Hepatic stellate cell (primary cell): ENCODE measurements at places on chromosomes 4 and X.
A peak's percentile ranks its signal among the peaks of the same experiment; 100 is the strongest.

DNA sequence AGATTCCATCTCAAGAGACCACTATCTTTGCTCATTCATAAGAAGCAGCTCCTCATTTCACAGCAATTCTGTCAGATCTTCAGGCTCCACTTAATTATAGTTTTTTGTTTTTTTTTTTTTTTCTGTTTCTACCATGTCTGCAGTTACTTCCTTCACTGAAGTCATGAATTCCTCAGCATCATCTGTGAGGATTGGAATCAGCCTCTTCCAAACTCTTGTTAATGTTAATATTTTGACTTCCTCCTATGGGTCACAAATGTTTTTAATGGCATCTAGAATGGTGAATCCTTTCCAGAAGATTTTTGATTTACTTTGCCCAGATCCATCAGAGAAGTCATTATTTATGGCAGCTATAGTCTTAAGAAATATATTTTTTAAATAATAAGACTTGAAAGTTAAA, 53.1 kb downstream of the BMP2K start:
- DNase-seq: peak; percentile 6

GRCh38 chrX:41946989-41947612, 23.7 kb upstream of the CASK start:
- DNase-seq: no peak

- DNase-seq: no peak
Measured at GRCh38 chr4:83661359-83661758, 125.5 kb downstream of the GPAT3 start.

- no peak for DNase-seq
Measured at GRCh38 chr4:6869944-6870343, 39.7 kb upstream of the TBC1D14 start.

GRCh38 chr4:62439051-62439450, 1238.9 kb downstream of the ADGRL3 start:
- no peak for DNase-seq

DNA sequence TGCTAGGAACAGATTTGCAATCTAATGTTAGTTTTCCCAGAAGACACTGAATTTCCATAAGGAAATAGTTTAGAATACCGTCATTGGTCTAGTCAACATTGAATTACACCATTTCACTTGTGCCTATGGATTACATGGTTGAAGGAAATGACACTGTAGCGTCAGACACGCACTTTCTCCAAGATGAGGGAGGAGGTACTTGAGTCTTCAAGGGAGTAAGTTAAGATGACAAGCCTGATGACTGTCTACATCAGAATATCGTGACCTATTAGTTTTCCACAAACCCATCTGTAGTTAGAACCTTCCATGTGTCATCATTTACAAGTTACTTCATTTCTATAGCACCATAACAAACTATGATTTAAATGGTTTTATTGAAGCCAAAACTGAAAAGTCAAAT, 153.7 kb downstream of the AMELX start:
- DNase-seq: no peak

GRCh38 chr4:154205471-154205870, 286.1 kb downstream of the DCHS2 start:
- DNase-seq: no peak

GRCh38 chr4:103029300-103029699, 9.8 kb upstream of the SLC9B1 start:
- DNase-seq: no peak

DNA sequence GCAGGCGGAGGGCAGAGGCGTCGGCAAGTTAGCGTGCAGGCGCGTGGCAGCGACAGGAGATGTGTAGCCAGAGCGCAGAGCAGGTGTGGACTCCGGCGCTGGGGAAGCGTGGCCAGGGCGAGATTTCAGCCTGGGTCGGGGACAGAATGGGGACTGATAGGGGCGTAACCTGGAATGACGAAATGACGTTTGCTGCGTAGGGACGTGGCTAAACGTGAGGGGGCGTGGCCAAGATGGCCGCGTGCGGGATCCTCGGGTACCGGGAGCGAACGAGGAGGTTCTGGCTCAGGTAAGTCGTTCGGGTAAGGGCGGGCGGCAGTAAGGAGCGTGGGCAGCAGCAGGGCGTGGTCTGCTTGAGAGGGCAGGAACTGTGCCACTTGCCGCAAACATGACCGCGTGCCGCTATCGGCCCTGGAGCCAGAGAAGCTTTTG, 10.9 kb upstream of the CLTRN start:
- peak; percentile 83 for DNase-seq

DNA sequence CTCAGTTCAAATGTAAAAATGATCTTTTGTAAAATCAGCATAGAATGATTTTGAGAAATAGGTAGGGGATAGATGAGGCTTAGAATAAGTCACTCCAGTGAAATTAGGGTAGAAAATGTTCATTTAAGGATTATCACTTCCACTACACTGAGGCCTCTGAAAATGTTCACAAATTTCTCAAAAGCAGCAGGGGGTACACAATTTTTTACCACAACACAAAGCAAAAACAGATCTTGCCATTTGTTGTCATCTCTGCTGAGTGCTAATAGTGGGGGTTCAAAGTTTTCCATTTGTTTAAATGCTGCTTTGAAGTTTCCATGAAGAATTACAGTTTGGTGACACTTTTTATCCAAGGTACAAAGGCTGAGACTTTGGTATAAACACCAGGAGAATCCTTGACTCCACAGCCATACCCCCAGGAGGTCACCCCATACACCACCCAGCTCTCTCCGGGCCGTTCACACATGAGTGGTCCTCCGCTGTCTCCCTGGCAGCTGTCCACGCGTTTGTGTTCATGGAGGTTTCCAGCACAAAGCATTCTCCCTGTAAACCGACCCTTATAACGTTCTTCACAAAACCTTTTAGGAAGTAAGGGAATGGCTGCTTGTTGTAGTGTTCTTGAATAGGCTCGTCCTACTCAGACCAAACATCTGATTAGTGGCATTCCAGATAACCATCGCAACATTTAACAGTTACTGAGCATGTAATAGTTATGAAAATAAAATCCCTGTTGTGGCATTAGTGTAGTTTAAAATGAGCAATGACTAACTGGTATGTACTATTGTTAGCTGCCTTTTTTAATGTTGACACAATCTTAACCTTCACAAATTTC, 71.0 kb downstream of the PRSS12 start:
- DNase-seq: no peak

GRCh38 chr4:142262956-142263355, 583.1 kb downstream of the INPP4B start:
- no peak for DNase-seq

GRCh38 chrX:40444798-40445496, 135.8 kb upstream of the ATP6AP2 start:
- DNase-seq: no peak

- DNase-seq: no peak
Measured at GRCh38 chr4:156553659-156554058, 417.9 kb downstream of the PDGFC start.

GRCh38 chr4:7158081-7158750, 34.1 kb upstream of the SORCS2 start:
- DNase-seq: no peak

DNA sequence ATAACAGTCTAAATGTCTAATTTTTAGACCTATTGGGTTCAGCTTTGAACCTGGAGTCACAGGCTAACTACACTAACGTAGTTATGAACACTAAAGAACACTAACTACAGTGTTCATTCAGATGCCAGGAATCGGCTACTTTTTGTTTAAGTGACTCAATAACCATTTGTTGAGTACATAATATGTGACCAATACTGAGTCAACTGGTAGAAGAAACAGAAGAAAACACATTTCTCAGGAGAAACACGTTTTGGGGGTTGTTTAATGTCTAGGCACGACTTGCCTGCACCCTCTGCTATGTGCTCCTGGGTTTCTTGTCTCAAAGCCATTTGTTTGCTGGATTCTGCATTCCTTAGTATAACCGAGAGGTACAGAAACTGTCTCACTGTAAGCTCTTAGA, 18.6 kb upstream of the CLNK start:
- DNase-seq: no peak

- no peak for DNase-seq
Measured at GRCh38 chrX:18753631-18754030, 46.2 kb downstream of the PPEF1 start.

DNA sequence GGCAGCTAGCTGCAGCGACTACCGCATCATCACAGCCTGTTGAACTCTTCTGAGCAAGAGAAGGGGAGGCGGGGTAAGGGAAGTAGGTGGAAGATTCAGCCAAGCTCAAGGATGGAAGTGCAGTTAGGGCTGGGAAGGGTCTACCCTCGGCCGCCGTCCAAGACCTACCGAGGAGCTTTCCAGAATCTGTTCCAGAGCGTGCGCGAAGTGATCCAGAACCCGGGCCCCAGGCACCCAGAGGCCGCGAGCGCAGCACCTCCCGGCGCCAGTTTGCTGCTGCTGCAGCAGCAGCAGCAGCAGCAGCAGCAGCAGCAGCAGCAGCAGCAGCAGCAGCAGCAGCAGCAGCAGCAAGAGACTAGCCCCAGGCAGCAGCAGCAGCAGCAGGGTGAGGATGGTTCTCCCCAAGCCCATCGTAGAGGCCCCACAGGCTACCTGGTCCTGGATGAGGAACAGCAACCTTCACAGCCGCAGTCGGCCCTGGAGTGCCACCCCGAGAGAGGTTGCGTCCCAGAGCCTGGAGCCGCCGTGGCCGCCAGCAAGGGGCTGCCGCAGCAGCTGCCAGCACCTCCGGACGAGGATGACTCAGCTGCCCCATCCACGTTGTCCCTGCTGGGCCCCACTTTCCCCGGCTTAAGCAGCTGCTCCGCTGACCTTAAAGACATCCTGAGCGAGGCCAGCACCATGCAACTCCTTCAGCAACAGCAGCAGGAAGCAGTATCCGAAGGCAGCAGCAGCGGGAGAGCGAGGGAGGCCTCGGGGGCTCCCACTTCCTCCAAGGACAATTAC, 1.4 kb downstream of the AR start:
- peak; percentile 31 for DNase-seq

DNA sequence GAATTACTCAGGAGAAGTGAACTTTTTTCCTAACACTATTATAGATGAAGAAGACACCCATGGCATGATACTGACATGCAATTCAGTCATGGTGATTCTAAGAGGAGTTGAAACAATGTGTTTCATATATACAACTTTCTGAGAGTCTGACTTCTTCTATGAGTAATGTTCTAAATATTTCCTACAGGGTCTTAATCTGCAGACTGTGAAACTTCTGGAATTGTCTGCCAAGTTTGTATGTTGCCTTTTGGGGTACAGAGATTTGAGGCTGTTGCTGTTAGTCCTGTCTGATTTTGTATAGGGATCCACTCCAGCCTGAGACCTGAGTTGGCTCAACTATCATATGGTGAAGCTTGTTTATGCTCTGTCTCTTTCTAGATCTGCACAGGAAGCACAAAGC, 160.6 kb upstream of the GATB start:
- no peak for DNase-seq

- peak; percentile 66 for DNase-seq
Measured at GRCh38 chr4:7043284-7044136, at the start of gene TADA2B. Gene TADA2B, plus strand, starts transcription at chr4:7043372. Its CDS starts 208 bp downstream, at chr4:7043580.

DNA sequence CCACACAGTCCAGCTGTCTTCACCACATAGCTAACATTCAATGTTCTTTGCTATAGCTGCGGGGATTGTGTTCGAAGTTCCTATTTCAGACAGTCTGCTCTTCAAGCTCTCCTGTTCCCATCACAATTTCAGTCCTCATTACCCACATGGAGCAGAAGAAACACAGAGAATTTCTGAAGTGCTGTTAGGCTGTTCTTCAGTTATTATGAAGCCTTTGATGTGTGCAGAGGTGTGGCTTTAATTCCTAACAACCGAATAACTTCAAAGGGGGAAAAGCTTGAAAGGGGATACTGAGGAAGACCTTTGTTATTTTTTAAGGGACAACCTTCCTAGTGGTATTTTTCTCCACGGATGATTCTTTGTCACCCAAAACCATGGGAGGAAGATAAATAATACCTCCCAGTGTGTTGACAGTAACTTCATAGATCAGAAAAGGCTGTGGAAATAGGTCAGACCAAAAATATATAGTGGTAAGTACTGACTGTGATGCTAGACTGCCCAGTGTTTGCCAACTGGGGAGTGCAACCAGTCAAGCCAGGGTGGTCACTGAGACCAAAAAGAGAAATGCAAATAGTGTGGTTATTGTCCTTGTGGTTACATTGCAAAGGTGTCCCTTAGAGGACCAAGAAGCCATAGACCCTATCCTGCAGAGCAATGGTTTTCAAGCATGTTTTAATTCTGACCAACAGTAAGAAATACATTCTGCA, 52.1 kb downstream of the PRKG2 start:
- DNase-seq: no peak

DNA sequence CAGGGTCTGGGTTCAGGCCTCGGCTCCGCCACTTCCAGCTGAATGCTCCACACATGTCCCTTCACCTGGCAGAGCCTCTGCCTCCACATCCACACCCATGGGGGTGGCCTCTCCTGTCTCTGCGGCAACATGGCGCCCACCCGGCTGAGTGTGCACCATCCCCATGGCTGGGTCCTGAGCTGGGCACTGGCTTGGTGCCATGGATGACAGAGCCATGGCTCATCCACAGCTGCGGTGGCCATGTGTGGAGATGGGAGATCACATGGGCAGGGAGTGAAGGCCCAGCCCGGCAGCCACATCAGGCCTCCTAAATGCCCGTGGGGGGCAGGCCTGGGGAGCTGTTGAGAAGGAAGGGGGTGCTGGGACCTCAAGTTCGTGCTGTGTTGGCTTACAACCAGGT, 213.7 kb downstream of the AFAP1 start:
- peak; percentile 46 for DNase-seq

- no peak for DNase-seq
Measured at GRCh38 chrX:68398291-68398690, 35.0 kb downstream of the OPHN1 start.

DNA sequence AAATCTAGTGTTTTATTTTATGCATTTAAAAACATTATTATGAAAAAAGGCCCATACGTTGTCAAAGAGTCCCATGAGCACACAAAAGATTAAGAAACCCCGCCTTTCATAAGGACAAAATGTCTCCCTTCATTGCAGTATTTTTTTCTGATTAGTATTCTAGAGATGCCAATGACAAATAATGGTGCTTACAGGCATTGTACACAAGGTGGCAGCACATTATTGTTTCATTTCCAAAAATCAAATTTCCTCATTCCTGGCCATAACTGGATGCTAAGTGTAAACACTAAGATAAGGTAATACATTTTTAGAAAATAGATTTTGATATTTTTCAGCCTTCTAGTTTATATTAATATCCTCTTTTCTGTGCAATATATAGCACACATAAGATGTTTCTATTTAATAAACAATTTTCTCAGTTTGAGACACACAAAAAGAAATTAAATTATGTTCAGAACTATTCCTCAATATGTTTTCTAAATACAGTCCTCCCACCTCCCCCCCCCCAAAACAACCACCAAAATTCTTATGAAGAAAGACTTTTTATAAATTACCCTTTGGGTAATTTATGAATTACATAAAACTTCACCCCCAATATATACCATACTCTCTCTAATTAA, 47.7 kb downstream of the TIGD2 start:
- DNase-seq: peak; percentile 12

DNA sequence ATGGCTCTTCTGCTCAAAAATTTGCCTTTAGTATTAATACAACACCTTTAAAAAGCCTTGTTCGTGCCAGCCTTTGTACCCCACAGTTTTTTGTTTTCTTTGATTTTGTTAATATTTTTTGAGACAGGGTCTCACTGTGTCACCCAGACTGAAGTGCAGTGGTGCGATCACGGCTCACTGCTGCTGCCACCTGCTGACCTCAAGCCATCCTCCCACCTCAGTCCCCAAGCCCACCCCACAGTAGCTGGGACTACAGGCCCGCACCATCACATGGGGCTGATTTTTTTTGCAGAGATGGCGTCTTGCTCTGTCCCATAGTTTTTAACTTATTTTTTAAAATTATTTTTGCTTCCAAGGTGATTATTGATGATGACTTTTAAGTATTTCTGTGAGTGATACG, 134.0 kb downstream of the HTR2C start:
- DNase-seq: no peak

- no peak for DNase-seq
Measured at GRCh38 chr4:98950925-98951324, 22.0 kb upstream of the EIF4E start.
